ENCODE measurements at places on chromosomes 5 and 9.

DNA sequence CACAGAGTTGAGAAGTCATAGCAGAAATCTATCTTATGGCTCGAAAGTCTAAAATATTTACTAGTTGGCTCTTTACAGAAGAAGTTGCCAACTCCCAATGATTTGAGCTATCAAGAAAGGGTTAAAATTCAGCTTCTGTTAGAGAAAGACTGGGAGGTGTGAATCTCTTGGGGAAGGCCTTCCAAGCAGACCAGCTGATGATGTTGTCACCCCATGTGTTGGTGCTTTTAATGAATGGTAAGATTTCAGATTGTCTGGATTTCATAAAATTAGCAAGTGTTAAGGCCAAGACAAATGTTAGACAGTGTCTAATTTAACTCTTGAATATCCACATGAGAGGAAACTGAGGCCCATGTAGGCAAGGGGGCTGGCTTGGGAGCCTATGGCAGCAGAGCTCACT, 63.9 kb downstream of the PPARGC1B start:
- no peak for DNase-seq

- DNase-seq = no peak
Observed at GRCh38 chr5:65819215-65819904, 97.4 kb downstream of the NLN start.

GRCh38 chr9:134068744-134069479, 1.1 kb upstream of the BRD3 start:
- DNase-seq = no peak

DNA sequence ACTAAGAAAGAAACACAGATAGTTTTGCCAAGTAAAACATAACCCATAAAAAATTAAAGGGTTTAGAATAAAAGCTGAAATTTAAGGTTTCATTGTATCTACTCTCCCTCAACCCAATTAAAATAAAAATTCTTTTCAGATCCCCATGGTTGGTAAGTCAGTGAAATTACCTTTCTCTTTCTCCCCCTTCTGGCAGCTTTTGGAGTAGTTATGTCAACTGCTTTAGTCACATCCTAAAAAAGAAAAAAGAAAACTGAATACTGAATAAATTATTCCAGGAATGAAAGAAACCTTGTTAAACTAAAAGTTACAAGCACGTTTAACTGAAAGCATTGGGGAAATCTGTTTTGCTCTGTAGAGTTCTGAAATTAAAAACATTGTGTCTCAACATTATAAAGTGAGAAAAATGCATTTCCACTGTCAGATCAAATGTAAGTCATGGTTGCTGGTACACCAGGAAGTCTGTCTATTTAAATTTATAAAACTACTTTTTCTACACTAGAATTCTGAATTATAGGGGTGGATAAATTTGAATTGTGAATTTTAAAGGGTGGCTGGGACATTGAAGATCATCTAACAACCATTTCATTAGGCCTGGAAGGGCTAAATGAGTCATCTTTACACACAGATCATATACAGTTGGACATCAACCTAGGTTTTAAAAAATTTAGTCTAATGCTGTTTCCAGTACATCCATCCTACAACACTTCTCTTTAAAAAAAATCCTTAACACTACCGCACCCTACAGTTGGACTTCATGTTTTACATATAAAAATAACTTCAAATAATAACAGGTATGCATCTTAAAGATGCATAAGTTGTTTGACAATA, 24.7 kb downstream of the PSIP1 start:
- DNase-seq = peak; percentile 39

DNA sequence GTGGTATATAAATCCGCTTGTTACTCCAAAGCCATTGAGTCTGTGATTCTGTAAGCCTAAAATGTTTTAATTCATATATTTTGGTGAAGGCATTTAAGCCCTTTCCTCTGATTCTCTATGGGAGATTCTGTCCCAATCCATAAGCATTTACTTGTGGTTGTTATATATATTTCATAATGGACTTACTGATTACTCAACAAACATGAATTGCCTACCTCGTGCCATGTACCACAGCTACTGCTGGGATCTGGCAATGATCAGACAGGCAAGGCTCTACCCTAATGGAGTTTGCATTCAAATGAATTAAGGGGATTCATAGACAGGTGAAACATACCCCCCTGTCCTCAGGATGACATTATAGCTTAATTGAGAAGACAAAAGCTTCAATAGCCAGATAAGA, 54.5 kb downstream of the C9orf152 start:
- no peak for DNase-seq

- no peak for DNase-seq
Observed at GRCh38 chr5:98962587-98962986, 33.8 kb upstream of the CHD1 start.

Data from fibroblast of skin of scalp (primary cell).